ENCODE measurements at places on chromosomes 2 and 18.

GRCh38 chr2:198314559-198315153 lies 510.3 kb downstream of the PLCL1 start:
- DNase-seq, result peak; percentile 38

DNA sequence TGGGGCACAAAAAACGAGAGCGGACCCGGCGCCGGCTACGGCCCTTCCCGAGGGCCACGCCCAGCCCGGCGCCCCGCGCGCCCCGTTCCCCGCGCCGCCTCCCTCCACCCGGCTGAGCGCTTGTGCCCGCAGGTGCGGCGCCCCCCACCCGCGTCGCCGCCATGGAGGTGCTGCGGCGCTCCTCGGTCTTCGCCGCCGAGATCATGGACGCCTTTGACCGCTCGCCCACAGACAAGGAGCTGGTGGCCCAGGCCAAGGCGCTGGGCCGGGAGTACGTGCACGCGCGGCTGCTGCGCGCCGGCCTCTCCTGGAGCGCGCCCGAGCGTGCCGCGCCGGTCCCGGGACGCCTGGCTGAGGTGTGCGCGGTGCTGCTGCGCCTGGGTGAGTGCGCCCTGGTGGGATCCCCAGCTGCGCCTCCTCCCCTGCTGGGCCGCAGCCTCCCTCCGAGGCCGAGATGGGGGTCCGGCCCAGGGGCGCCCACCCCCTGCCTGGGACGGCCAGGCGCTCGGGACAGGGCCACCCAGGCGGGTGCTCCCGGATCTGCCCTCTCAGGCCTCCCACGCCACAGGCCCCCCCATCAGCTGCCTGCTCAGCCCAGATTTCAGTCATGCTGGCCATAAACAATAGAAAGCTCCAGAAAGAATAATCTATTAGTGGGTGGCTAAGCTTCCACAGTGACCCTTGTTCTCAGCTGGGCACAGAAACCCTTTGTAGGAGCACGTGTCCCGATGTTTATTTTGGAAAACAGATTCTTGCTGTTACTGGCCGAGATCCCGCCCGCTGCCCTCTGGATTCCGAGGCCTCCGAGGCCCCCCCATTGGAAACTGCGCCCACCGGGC lies 997 bp downstream of the BOK start:
- DNase-seq, result no peak

DNA sequence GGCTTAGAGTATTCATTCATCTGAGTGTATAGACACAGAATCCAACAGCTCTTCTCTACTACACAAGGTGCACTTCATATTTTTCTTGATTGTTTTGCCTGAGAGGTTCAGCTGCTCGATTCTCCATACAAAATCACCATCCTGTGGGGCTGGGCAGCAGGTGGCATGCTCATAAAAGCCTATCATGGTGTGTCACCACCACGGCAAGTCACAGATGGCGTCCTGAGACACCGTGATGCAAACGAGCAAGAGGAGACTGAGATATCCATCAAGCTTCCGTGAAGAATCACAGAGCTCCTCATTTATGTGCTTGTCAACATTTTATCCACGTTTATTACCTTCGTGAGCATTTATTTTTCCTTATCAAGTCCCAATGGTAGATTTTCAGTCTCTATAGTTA lies 22.4 kb upstream of the NRP2 start:
- DNase-seq, result peak; percentile 68

GRCh38 chr2:104944495-104944894 lies 90.6 kb downstream of the POU3F3 start:
- peak; percentile 1 for DNase-seq

GRCh38 chr2:96374211-96374951 lies 38.8 kb downstream of the NCAPH start:
- DNase-seq, result peak; percentile 85
